Regular cardiac myocyte (primary cell): ENCODE measurements at places on chromosomes 7 and 10. TPM values are rescaled to one million over a fixed set of nuclear protein-coding genes. Genes with fewer than 3 reads are reported as not detected.

The NKX1-2 gene
- total RNA-seq, result not detected in 2 replicates

The EGR2 gene
- 0.58 and 5.9 TPM in 2 replicates for total RNA-seq

The NUTM2E gene
- under 0.01 TPM in 1 of 2 replicates, not detected in the other for total RNA-seq

The TMEM273 gene
- 0.58 and 4.2 TPM in 2 replicates for total RNA-seq

The RHBDD2 gene
- 11.5 and 20.9 TPM in 2 replicates for total RNA-seq

The CALHM1 gene
- total RNA-seq, result not detected in 2 replicates

The FZD1 gene
- total RNA-seq, result 7.6 and 11.7 TPM in 2 replicates

The PON1 gene
- not detected in 2 replicates for total RNA-seq

The TUBB8 gene
- not detected in 2 replicates for total RNA-seq

The CHCHD1 gene
- 17.8 and 30.1 TPM in 2 replicates for total RNA-seq

The CFTR gene
- total RNA-seq, result under 0.01 TPM in 2 replicates

The PNLIPRP3 gene
- total RNA-seq, result not detected in 2 replicates

The PPP1R3A gene
- under 0.01 TPM in 1 of 2 replicates, not detected in the other for total RNA-seq

The SLC18A3 gene
- under 0.01 TPM in 1 of 2 replicates, not detected in the other for total RNA-seq

The NUTM2A gene
- total RNA-seq, result 0.28 and 0.58 TPM in 2 replicates

The GALNT17 gene
- total RNA-seq, result under 0.01 TPM in 1 of 2 replicates, not detected in the other

The ANKRD26 gene
- total RNA-seq, result 9.0 and 9.6 TPM in 2 replicates

The CARD11 gene
- total RNA-seq, result 0.28 and 0.38 TPM in 2 replicates

The EVX1 gene
- total RNA-seq, result not detected in 2 replicates
